T-helper 22 cell (primary cell): ENCODE measurements at places on chromosomes 16 and 17.

GRCh38 chr17:63841350-63842172 is 924 bp downstream of the SMARCD2 start:
- DNase-seq, result no peak

- no peak for DNase-seq
Measured at GRCh38 chr17:76276461-76277299, 11.5 kb downstream of the UBALD2 start.

GRCh38 chr16:85285681-85286065 is 173.4 kb upstream of the CIBAR2 start:
- DNase-seq, result no peak

- no peak for DNase-seq
Measured at GRCh38 chr17:67139784-67140665, 95.7 kb downstream of the CACNG1 start.

DNA sequence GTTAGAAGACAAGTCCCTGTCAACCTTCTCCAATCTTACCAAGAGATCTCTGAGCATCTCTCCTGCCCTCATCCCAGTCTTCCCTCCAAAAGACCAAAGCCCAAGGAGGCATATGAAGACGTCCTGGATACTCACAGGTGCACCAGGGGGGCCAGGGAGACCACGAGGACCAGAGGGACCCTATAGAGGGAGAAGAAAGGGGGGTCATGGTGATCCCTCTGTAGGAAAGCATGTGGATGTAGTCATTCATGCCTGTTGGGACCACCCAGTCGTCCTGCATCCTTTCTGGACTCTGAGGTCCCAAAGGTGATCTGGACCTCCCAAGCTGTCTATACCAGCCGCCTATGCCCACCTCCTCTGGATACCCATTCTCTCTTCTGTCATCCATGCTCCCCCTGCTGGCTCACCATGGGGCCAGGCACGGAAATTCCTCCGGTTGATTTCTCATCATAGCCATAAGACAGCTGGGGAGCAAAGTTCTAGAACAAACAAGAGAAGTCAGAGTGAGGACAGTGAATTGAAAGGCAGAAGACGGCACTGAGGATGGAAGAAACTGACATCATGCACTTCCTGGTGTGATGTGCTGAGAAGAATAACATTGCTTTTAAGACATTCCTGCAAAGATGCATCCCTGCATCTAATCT is 3.3 kb downstream of the COL1A1 start:
- peak; percentile 24 for DNase-seq

DNA sequence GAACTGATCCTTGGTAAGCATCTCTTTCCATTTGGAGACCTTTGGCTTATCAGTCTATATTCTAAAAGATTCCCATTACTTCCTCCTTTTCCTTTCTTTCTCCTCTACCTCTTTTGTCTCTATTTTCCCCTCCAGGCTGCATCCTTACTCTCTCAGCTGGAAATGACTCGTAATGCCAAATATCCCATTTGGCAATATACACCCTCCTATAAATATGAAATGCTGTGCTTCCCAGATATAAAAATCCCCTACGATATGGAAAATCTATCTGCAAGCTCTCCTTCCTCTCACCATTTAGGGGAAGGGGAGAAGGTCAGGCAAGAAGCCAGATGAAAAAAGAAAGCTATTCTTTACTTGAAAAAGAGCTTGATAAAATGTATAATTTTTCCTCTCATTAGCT is 39.9 kb downstream of the XPO6 start:
- no peak for DNase-seq

GRCh38 chr17:72361892-72362291 is 241.1 kb downstream of the SOX9 start:
- DNase-seq, result no peak

DNA sequence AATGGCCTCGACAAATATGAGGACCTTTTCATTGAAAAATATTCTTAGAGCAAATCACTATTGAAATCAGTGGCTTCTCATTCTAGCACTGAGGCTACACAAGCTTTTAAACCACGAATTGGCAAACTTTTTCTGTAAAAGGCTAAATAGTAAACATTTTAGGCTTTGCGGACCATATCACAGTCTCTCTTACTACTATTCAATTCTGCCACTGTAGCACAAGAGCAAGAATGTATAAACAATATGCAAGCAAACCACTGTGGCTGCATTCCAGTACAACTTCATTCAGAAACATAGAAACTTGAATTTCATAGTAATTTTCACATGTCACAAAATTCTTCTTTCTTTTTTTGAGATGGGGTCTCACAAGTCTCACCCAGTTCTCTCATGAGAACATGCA is 49.1 kb downstream of the PHLPP2 start:
- no peak for DNase-seq

DNA sequence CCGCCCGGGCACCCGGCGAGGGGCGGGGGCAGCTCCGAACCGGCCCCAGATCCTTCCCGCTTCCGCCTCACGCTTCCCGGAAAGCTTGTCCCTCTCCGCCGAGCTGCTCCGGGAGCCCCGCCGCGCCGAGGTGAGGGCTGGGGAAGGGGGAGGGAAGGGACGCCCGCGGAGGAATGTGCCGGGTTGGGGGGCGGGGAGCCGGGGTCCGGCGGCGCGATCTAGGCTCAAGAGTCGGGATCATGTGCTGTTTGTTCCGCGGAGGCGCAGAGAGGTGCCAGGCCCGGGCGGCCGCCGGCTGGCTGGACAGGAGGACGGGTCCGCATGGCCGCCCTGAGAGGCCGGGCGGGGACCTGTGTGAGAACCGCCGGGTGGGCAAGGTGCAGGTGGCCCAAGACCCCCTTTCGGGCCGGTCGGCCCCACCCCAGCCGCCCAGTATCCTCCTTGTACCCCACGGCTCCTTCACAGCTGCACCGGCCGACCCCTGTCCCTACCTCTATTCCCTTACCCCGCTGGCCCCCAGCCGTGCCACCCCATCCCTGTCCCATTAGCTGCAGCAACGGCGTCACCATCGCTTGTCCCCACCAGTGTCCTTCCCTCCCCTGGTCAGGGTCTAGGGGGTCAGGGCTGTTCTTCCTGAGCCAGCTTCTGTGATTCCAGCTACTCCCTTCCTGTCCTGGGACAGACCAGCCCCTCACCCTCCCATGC is 429 bp downstream of the KIF1C start:
- DNase-seq, result no peak

GRCh38 chr16:85550953-85551924 is 61.9 kb upstream of the GSE1 start:
- DNase-seq, result no peak
